ENCODE measurements at places on chromosomes 1 and 21.

DNA sequence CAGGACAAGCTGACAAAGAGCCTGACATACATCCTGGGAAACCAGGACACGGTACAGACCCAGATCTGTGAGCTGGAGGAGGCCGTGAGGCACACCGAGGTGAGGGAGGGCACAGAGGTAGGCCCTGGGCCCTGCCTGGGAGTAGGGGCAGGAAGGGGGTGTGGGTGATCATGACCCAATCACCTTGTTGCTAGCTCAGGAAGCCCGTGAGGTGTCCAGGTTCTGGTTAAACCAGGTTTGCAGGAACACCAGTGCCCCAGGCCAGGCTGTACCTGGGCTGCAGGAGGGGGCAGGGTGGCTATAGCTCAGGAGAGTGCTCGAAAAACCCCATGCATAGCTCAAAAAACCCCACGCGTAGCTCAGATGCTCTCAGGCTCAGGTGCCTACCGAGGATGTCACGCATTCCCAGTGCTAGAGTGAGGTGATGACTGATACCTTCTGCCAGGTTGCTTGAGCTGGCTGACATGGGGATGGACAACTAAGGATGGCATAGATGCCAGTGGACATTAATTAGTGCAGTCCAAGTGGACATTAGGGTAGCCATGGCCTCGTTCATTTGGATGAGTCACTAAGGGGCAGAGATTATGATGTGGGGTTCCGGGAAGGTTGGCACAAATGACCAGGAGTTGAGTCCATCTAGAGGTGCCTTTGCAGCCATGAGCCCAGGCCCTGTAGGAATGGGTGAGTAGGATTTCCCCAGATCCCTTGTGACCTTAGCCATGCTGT, 3.7 kb downstream of the TRIM46 start:
- no peak for DNase-seq

- no peak for DNase-seq
Observed at GRCh38 chr1:188937965-188938551, 1539.6 kb downstream of the BRINP3 start.

- no peak for DNase-seq
Observed at GRCh38 chr1:236144033-236144432, 1.7 kb downstream of the GPR137B start.

GRCh38 chr1:147822292-147822691, 61.9 kb upstream of the GJA5 start:
- no peak for DNase-seq

DNA sequence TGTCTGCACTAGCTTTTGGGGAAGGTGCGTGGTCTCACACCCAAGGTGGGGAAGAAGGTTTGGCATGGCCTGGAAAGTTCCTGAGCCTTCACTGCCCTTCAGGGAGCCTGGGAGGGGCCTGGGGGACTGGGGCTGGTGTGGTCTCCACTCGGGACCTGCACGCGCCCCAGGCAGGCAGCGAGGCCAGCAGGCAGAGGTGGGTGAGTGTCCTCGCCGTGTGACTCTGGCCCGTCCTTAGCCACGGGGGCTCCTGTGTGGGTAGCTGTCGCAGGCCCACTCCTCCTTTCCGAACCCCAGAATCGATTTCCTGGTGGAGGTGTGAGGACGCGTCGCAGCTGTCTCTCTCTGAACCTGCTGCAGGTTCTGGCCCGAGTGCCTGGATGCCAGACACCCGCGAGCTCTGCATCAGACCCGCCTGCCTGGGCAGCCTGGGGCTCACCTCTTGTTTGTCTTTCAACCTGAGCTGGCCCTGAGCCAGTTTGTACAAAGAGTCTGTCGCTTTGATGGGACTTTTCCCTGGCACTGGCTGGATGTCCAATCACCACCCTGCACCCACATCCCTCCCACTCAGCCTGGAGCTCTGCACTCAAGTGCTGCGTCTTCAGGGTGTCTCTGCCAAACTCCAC, 36.0 kb upstream of the SLC19A1 start:
- no peak for DNase-seq

DNA sequence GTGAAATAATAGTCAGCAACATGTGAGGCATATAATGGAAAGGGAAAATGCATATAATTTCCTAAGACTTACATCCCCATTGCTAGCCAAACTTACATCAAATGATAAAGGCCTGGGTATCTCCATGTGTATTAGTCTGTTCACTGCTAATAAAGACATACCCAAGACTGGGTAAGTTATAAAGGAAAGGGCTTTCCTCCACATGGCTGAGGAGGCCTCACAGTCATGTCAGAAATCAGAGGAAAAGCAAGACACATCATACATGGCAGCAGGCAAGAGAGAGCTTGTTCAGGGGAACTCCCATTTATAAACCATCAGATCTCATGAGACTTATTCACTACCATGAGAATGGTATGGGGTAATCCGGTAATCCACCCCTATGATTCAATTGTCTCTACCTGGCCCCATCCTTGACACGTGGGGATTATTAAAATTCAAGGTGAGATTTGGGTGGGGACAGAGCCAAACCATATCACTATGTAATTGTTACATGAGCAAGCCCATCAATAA, 161.5 kb upstream of the SAMSN1 start:
- no peak for DNase-seq

GRCh38 chr1:64343105-64343822, 126.7 kb upstream of the CACHD1 start:
- DNase-seq, result no peak

- no peak for DNase-seq
Observed at GRCh38 chr1:145917595-145917994, 922 bp downstream of the PEX11B start.

GRCh38 chr1:112638110-112638428, 18.4 kb downstream of the CAPZA1 start:
- no peak for DNase-seq

DNA sequence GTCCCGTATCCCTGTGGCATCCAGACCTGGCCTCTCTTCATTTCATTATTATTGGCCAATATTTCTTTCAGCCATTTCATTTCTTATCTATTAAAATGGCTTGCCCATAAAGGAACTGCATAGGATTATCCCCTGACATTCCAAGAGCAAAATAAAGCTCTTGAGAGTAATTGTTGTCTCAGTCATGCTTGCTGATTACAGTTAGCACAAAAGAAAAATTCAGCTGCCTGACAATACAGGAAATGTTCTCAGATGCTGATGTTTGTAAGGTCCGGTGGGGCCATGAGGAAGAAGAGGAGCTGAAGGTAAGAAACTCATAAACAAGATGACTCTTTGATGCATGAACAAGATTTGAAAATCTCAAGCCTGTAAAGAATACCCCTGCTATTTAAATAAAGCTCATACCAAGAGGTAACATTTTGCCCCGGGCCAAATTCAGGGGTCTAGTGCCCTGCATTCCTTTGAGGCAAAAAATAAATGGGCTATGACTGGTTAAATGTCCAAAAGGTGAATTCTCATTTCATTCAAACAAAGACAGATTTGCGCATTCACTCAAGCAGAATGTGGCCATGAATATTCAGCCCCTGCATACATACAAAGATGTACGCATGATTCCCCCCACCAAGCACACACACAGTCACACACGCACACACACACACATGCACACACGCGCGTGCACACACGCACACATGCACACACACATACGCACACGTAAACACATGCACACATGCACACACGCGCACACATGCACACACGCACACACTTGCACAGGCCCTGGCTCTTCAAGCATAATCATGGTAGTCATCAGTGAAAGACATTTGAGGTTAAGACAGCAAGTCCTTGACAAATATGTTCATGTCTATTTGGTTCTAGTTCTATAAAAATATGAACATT, 44.8 kb downstream of the KCNJ15 start:
- DNase-seq, result no peak

GRCh38 chr1:88890791-88891317, 513 bp downstream of the GTF2B start:
- DNase-seq, result no peak

DNA sequence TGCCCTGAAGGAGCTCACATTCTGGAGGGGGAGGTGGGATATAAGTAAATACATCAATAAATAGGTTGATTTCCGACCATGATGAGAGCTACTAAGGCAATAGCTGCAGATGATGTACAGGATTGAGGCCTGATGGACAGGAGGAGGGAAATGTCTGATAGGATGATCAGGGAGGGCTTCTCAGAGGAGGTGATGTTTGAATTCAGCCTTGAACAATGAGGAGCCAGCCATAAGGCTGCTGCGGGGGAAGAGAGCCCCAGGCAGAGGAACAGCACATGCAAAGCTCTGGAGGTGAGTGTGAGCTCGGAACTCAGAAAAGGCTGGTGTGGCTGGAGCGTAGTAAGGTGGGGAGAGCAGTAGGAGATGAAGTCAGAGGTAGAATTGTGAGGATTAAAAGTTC, 411.7 kb downstream of the PTPRU start:
- DNase-seq, result no peak

DNA sequence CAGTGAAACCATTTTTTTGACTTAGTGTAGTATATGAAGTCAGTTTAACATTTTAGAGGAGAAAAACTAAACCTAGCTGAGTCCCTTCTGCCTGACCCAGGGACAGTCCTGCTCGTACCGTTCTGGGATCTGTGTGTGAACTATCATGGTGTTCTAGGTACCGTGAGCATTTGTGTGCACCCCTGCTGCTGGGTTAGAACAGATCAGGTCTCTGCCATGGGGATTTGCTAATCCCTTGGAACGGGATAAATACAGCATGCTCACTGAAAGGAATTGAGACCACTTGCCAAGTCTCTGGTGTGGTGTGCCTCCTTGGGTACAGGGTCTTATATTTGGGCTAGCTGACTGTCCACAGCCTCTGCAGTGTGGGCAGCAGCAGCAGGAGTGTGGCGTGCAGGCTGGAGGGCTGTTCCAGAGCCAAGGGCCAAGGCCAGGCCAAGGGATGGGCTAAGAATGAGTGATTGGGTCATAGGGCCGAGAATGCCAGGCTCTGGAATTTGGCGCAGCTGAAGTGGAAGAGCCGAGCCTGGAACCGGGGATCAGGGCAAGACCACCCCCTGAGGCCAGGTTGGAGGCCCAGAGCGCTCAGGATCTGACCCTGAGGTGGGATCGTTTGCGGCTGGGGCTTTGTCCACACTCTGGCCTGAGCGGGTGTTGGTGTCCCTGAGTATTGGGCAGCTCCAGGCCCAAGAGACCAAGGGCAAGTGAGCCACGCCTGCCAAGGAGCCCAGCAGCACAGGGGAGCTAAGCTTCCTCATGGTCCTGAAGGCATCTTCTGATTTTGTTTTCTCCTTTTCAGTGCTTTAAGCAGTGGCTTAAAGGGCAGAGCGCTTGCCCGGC, 66.3 kb downstream of the VPS26C start:
- no peak for DNase-seq

- no peak for DNase-seq
Observed at GRCh38 chr1:22285549-22286396, 142.9 kb upstream of the WNT4 start.

- no peak for DNase-seq
Observed at GRCh38 chr1:241639623-241640148, 483 bp downstream of the CHML start.

DNA sequence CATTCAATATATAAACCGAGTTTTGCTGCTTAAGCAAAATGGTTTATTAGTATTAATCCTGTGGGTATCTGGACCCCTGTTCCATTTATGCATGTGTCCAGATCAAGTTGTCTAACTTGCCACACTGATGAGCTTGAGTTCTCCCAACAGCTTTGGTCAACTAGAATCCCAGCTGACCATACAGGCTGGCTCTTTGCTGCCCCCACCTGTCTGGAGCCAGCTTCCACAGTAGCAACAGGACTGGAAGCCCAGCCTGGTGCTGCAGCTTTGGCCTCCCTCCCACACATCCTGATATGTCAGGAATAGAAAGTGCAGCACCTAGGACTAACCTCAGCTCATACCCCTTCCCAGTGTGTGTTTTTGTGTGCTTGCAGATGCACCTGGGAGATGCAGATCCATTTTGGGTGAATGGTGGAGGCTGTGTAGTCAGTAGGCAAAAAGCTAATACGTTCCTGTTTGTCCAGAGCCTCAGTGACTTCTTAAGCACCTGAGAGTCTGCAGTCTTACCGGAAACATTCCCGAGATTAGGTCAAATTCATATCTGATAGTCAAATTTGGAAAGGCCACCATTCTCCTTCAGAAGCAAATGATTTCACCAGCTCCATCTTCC, 40.9 kb upstream of the BEND5 start:
- DNase-seq, result peak; percentile 35

- DNase-seq, result no peak
Observed at GRCh38 chr1:211800925-211801607, 29.5 kb downstream of the LPGAT1 start.

GRCh38 chr21:29233611-29234540, 64.8 kb upstream of the BACH1 start:
- no peak for DNase-seq

DNA sequence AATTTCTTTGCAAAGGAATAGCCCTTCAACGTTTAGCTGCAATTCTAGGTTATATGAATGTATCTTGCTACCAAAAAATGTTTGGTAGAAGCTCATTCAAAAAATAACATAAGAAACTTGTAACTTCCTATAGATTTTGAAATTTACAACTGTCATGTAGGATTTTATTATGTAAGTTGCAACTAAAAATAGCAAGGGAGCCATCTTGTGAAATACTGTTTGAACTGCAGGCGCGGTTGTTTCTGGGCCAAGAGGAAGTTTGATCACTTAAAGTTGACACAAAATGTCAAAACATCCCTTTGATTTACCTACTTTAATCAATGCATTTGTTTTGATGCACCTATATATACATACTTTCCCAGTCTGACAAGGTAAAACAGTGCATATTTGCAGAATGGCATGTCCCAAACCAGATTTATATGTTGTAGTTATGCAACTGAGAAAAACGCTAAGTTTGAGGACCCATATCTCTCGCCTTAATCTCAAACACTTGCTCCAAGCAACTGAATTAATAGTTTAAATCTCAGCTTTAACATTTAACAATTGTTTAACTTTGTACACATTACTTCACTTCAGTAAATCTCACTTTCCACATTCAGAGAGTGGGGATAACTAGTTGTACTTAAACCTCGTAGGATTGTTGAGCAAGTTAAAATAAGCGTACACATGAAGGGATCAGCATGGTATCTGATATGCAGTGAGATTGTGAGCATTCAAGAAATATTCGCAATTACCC, 63.9 kb downstream of the KCNK2 start:
- no peak for DNase-seq

GRCh38 chr1:240084749-240085148, 6.9 kb upstream of the FMN2 start:
- DNase-seq, result no peak

- DNase-seq, result no peak
Observed at GRCh38 chr1:40984066-40984465, 4.6 kb downstream of the CTPS1 start.

GRCh38 chr1:77218477-77219165, 609 bp downstream of the PIGK start:
- DNase-seq, result no peak

GRCh38 chr1:197590687-197591086, 184.6 kb downstream of the DENND1B start:
- DNase-seq, result no peak

- no peak for DNase-seq
Observed at GRCh38 chr1:15158506-15159165, 5.1 kb downstream of the TMEM51 start.

DNA sequence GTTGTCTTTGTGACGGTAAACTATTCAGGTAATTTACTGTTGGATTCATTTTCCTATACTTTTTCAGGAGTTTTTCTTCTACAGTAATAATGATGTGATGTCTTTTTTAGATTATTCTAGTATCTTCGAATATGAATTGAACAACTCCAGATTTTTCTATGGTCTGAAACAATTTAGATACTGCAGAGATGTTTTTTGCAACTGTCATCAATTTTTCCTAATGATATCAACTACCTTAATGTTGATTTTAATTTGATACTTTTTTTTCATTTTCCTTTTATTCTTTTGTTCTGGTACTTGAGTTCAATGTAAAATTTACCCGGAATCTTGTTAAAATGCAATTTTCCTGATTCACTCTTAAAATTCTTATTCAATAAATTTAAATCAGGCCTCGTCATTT, 110.4 kb downstream of the KCNT2 start:
- no peak for DNase-seq

- no peak for DNase-seq
Observed at GRCh38 chr1:92081031-92081430, 886 bp downstream of the BTBD8 start.

Data from nucleus accumbens (tissue), 56 donors.